Natural killer cell treated with Interleukin-12 subunit alpha and Interleukin-12 subunit beta and Interleukin-15 and Interleukin-18, amount 100 ng/mL, for 72 hours (primary cell): ENCODE measurements at places on chromosomes 5 and 9.

DNA sequence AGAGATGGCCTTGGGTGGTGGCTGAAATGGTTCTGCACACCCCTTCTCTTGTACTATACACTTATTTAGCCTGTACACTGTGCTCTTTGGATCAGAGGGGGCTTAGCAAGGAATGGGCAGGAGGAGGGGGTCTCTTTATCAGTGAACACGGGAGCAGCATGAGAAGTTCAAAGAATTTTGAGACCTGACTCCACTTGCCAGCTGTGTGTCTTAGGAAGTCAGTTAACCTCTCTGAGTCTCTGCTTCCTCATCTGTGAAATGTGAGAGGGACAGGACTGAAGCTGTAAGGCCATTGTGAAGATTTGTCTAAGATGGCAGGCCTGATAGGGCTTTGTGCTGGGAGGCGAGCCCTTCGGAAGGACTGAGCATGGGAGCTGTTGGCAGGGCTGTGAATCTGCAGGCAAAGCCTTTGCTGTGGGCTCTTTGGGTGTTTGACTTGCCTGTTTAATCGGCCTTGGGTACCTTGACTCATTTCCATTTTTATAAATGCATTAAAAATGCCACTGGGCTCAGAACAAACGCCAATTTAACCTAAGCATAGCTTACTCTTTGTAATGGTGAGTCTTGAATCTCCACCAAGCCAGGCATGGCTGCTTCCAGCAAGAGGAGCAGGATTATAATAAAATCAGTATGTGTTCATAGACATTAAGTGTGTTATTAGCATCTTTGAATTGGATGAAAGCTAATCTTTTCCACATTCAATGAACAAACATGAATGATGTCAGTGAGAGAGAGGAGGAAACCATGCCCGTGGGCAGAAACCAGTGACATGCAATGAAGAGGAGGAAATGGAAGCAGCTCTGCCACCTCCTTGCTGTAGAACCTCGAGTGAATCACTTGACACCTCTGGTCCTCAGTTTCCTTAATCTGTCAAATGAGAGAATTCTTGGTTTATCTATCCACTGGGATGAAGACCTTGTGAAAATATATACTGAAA, 89.4 kb downstream of the MACROH2A1 start:
- DNase-seq = no peak
- H3K27ac ChIP-seq = no peak overlapping the region
- H3K4me1 ChIP-seq = peaks cover 12% of the 10 kb centered on the region
- no peaks in the 10 kb centered on the region for H3K36me3 ChIP-seq
- no peaks in the 10 kb centered on the region for H3K27me3 ChIP-seq

DNA sequence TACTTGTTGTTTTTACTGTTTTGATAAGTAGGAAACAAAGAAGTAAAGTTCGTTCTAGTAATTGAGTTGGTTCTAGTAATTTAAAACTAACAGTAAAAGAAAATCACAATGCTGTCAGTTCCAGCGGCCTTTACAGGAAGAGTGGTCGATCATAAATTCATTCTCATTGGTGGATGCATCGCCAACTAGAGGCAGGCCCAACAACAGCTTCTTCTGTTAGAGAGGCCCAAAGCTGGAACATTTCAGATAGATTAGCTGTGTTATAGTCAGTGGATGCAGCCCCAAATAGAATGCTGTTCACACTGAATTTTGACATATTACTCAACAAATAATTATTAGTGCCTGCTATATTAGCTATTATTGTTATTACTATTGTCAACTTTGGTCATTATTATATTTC, 80.8 kb downstream of the ARRDC3 start:
- no peaks in the 10 kb centered on the region for H3K36me3 ChIP-seq
- H3K4me3 ChIP-seq = no peak overlapping the region
- no peak for DNase-seq
- H3K4me1 ChIP-seq = peaks cover 14% of the 10 kb centered on the region
- H3K27me3 ChIP-seq = no peaks in the 10 kb centered on the region

DNA sequence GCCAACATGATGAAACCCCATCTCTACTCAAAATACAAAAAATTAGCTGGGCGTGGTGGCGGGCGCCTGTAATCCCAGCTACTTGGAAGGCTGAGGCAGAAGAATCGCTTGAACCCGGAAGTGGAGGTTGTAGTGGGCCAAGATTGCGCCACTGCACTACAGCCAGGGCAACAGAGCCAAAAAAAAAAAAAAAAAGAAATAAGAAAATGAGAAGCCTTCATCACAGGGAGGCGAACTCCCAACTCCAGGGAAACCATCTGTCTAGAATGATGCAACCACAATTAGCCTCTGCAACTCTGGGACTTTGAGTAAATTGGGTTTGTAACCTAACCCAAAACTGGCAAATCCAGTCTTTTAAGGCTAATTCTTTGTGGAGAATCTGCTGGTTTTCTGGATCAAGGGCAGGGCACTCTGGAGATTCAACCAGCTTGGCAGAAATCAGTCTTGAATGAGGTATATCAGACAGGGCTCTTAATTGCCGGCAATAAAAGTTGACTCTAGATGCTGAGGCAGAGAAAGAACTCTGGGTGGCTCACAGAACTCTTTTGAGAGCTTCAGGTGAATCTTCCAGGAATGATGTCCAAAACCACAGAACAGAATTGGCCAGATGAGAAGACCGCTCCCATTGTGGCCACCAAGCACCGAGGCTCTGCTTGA, 9.9 kb downstream of the S100Z start:
- H3K4me1 ChIP-seq = peaks cover 21% of the 10 kb centered on the region
- no peak for DNase-seq
- H3K27me3 ChIP-seq = no peaks in the 10 kb centered on the region
- H3K27ac ChIP-seq = no peak overlapping the region
- H3K36me3 ChIP-seq = peaks cover 17% of the 10 kb centered on the region
- H3K4me3 ChIP-seq = no peak overlapping the region

DNA sequence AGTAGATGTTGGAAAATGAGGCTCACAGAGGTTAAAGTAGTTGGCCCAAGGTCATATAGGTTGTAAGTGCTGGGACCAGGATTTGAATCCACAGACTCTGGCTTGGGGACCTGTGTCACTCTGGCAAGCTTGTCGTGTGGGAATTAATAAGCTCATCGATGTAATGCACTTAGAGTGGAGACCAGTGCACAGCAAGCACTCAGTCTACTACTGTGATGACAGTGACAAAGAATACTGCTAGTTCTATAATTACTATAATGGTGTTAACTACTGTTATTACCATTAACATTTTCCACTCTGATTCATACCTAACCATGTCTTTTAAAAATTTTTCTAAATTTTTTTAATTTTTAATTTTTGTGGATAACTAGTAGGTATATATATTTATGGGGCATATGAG, 12.8 kb downstream of the PAM start:
- DNase-seq = no peak
- H3K27me3 ChIP-seq = no peaks in the 10 kb centered on the region
- peak overlapping the region; percentile 43 for H3K4me3 ChIP-seq
- H3K36me3 ChIP-seq = no peaks in the 10 kb centered on the region
- H3K4me1 ChIP-seq = peaks cover 42% of the 10 kb centered on the region
- peak overlapping the region; percentile 48 for H3K27ac ChIP-seq

DNA sequence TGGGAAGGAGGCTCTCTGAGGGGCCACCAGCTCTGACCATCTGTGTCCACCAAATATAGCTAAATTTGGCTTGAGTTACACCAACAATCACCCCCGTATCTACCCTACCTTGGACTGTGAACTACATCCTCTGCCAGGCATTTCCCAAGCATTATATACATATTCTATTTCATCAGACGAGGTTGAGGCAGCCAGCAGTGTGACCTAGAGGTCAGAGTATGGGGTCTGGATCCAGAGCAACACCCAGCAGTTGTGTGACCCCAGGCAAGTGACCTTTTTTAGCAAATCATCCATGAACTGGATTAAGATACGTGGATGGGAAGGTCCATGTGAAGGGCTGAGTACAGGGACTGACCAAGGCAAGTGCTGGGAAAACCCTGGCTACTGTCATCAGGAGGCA, 180.6 kb downstream of the HSPA4 start:
- DNase-seq = no peak
- no peaks in the 10 kb centered on the region for H3K4me1 ChIP-seq
- peaks cover 4% of the 10 kb centered on the region for H3K27me3 ChIP-seq
- H3K36me3 ChIP-seq = no peaks in the 10 kb centered on the region
- H3K27ac ChIP-seq = no peak overlapping the region
- H3K4me3 ChIP-seq = no peak overlapping the region

GRCh38 chr5:142486020-142486419, 161.2 kb upstream of the SPRY4 start:
- peaks cover 13% of the 10 kb centered on the region for H3K27me3 ChIP-seq
- no peak overlapping the region for H3K27ac ChIP-seq
- H3K4me1 ChIP-seq = no peaks in the 10 kb centered on the region
- H3K36me3 ChIP-seq = peaks cover 7% of the 10 kb centered on the region
- no peak overlapping the region for H3K4me3 ChIP-seq
- DNase-seq = no peak

GRCh38 chr9:127837346-127837745, 17.1 kb downstream of the ENG start:
- H3K27me3 ChIP-seq = no peaks in the 10 kb centered on the region
- no peak overlapping the region for H3K27ac ChIP-seq
- H3K4me3 ChIP-seq = no peak overlapping the region
- no peak for DNase-seq
- no peaks in the 10 kb centered on the region for H3K4me1 ChIP-seq

DNA sequence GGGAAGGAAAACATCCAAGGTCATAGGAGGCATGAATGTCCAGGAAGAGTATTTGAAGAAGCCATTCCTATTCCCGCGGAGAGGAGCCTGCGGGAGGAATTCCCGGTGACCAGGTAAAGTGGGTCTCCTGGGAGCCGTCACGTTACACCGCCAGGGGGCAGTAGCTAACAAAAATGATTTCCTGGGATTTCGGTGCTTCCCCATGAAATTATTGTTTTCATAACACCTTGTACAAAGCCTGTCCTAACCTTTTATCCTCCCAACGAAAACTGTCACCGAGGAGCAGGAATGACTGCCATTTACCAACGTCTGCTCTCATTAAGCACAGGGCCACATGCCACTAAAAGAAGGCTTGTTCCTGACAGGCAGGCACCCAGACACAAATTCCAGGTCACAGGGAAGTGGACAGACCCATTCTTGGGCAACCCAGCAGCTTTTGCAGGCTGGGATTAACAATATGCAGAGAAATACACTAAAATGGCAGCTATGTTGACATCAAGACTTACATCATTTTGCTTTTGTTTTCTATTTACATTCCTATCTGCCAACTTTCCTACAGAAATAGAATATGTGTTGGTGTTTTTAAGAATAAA, 41.2 kb upstream of the CTSL start:
- no peaks in the 10 kb centered on the region for H3K36me3 ChIP-seq
- no peak for DNase-seq
- H3K4me1 ChIP-seq = peaks cover 4% of the 10 kb centered on the region
- H3K4me3 ChIP-seq = no peak overlapping the region
- H3K27me3 ChIP-seq = peaks cover 6% of the 10 kb centered on the region

GRCh38 chr9:79731171-79731890, 159.6 kb downstream of the TLE4 start:
- peaks cover 4% of the 10 kb centered on the region for H3K4me1 ChIP-seq
- H3K4me3 ChIP-seq = no peak overlapping the region
- H3K27me3 ChIP-seq = no peaks in the 10 kb centered on the region
- H3K36me3 ChIP-seq = peaks cover 13% of the 10 kb centered on the region
- DNase-seq = no peak

GRCh38 chr9:876425-876824, 34.9 kb downstream of the DMRT1 start:
- H3K36me3 ChIP-seq = no peaks in the 10 kb centered on the region
- no peak overlapping the region for H3K4me3 ChIP-seq
- no peak overlapping the region for H3K27ac ChIP-seq
- peaks cover 17% of the 10 kb centered on the region for H3K27me3 ChIP-seq

DNA sequence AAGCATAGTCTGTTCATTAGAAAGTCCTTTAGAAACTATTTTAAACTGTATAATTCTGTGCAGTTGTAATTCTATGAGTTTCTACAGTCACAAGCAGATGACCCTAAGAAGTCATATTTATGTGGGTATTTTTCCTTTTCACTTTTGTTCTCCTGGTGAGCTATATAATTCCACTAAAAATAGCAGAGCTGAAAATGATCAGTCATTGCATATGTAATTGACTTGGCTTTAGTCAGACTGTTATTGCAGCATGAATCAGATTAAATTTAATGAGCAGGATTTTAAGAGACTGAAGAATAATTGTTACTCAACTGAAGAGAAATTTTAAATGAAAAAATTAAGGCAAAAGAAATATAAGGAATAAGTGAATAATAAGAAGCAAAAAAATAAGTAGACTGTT, 108.5 kb downstream of the MTREX start:
- no peak for DNase-seq
- no peak overlapping the region for H3K27ac ChIP-seq
- peaks cover 19% of the 10 kb centered on the region for H3K4me1 ChIP-seq
- H3K27me3 ChIP-seq = no peaks in the 10 kb centered on the region
- peaks cover 10% of the 10 kb centered on the region for H3K36me3 ChIP-seq

DNA sequence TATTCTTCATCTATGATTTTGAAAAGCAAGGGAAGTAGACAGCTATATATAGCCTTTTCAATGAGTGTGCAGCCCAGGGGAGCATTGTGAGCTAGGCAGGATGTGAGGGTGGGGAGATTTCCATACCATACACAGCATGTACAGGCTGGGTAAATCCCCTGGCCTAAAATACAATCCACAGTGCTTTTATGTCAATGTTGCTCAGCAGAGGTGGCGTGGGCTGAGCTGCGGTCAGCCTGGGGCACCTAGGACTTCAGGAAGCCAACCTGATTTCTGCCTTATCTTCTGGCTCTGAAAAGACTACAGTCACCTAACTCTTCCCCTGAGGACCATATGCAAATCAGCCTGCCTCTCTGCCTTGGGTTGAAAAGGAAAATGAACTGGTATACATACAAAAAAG, 6.3 kb upstream of the GARIN3 start:
- H3K27me3 ChIP-seq = no peaks in the 10 kb centered on the region
- no peaks in the 10 kb centered on the region for H3K36me3 ChIP-seq
- DNase-seq = peak; percentile 89
- H3K4me3 ChIP-seq = peak overlapping the region; percentile 84
- peaks cover 28% of the 10 kb centered on the region for H3K4me1 ChIP-seq
- H3K27ac ChIP-seq = peak overlapping the region; percentile 96

DNA sequence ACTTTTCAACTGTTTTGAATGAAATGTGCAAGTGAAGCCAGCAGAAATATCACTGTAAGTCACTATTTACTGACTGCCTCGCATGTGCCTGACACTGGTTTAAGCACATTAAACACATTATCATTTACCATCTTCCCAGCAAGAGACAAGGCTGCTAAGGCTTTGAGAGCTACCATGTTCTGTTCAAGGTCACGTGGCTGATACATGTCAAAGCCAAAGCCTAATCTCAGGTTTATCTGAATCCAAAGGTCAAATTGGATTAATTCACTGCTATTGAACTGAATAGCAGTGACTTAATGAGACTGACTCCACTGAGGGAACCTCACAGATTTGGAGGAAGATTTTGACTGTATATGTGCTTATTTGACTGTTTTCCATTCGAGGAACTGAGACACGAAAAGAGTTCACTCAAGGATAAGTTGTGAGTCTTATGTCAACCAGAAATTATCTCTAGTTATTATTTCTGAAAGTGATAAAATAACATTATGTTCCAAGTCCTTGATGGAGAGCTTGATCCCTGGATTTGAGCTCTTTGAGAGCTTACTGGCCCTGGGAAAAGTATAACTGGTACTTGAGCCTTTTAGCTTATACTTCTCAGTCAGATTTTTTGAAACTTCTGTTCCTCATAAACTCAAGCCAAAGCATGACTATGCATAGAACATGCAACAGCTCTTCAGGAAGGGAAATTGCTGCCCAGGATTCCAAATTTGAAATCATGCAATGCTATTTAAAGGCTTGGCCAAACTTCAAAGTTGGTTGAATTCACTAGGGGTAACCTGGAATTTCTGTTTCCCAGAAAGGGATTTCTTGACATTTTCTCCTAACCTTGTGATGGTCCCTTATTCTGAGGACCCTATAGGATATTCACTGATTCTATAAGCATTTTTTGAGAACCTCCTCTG, 23.4 kb upstream of the ARHGAP26 start:
- H3K27me3 ChIP-seq = no peaks in the 10 kb centered on the region
- H3K36me3 ChIP-seq = no peaks in the 10 kb centered on the region
- H3K4me1 ChIP-seq = peaks cover 19% of the 10 kb centered on the region
- H3K27ac ChIP-seq = no peak overlapping the region
- H3K4me3 ChIP-seq = no peak overlapping the region
